AG20443 (cell line): ENCODE measurements at places on chromosomes 6 and 20.

DNA sequence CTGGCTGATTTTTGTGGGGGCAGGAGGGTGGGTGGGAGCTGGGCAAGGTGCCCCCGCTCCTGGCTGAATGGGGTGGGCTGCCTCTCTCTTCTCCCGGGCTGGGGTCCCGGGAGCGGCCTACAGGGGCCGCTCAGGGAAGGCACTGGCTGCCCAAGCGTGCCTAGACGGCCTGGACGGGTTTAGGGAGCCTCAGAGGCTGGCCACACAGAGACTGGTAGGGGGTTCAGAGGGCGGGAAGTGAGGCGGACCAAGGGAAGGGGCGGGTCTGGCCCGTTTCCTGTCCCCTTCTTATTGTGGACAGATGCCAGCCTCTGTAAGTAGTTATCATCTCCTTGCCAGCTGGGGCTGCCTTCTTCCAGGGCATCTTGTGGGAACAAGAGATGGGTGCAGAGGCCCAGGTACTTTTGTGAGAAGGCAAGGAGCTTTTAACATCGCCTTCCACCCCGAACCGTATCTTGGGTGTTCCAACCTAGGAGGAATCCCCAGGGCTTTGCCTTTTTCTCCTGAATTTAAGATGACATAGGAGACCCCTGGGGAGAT, 437 bp downstream of the CD40 start:
- DNase-seq: no peak

DNA sequence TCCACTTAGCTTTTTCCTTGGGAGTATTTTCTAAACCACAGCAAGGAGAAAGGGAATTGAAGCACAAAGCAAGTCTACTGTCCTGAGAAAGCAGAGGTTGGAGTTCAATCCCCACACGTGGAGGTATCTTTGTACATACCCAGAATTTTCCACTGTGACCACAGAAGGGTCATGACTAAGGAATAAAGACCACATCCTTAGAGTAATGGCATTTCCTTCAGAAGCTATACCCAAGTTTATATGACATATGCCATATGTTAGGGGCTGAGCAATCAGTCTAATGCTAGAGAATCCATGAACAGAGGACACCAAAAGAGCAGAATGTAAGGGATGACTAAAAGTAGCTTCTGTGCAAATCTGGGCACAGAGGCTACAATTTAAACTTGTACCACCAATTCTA, 46.4 kb downstream of the ATG5 start:
- DNase-seq: no peak

DNA sequence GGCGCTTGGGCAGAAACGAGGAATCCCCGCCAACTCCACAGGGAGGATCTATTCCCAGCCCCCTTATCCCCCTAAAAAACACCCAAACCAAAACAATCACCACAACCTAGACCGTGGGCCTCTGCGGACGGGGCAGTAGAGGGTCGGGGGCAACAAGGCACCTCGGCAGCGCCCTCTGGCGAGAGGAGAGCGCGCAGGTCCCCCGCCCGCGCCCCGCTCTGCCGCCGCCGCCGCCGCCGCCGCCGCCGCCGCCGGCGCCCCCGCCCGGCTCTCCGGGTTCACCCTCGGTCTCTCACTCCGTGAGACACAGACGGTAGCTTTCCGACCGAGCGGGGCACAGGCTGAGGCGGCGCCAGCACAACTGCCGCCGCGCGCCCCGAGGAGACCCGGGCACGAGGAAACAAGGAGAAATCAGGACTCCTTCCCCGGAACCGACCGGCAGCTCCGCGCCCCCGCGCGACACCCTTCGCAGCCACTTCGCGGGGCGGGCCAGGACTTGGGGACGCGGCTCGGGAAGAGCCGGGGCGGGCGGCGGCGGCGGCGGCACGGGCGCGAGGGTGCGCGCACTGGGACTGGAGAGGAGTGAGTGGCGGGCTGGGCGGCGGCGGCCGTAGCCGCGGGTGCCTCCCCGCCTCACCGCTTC, at the start of gene SLC35F1:
Gene SLC35F1, plus strand, starts transcription at position 307 of the 643 bp plus-strand sequence.
- no peak for DNase-seq

GRCh38 chr6:22147921-22148776, 148.7 kb downstream of the PRL start:
- DNase-seq: peak; percentile 77

DNA sequence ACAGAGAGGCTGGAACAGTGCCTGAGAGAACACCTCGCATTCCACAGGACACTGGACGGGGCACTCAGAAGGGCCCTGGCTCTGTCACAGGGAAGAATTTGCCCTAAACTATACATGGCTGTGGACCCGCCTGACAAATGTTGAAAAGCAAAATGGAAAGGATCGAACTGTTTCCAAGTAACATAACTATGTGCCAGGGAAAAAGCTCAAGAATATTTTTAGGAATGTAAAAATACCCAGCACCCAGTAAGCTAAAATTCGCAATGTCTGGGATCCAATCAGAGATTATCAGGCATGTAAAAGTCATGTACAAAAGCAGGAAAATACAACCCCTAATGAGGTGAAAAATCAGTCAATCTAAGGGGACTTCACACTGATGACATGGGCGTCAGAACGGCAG, 215.9 kb downstream of the TTLL2 start:
- no peak for DNase-seq

DNA sequence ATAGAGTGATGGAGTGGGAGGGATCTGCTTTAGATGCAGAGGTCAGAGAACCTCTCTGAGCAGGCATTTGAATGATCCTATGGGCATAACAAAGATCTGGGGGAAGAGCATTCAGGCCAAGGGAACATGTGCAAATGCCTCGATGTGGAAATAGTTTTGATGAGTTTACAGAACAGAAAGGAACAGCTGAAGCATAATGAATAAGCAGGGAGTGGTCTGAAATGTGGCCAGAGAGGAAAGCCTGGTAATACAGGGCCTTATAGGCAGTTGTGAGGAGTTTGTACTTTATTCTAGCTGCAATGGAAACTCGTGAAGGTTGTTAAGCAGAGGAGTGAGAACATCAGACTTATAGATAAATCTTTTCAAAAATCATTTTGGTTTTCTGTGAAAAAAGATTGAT, 33.0 kb upstream of the ME1 start:
- peak; percentile 14 for DNase-seq

DNA sequence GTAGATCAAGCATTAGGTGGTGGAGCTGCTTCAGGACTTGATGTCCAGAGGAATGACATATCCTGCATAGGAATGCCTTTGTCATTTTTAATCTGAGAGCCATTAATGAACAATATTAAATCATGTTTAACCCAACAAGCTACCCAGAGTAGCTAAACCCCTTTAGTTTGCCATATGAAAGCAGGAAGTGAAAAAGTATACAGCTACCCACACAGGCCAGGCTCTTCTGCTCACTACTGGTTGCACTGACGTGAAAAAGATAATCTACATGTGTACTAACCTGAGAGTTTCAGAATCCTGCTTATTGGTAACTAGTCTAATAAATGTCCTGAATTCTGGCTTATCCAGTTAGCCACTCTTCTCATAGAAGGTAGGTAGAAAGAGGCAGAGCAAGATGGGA, 19.9 kb downstream of the GLYATL3 start:
- DNase-seq: no peak

DNA sequence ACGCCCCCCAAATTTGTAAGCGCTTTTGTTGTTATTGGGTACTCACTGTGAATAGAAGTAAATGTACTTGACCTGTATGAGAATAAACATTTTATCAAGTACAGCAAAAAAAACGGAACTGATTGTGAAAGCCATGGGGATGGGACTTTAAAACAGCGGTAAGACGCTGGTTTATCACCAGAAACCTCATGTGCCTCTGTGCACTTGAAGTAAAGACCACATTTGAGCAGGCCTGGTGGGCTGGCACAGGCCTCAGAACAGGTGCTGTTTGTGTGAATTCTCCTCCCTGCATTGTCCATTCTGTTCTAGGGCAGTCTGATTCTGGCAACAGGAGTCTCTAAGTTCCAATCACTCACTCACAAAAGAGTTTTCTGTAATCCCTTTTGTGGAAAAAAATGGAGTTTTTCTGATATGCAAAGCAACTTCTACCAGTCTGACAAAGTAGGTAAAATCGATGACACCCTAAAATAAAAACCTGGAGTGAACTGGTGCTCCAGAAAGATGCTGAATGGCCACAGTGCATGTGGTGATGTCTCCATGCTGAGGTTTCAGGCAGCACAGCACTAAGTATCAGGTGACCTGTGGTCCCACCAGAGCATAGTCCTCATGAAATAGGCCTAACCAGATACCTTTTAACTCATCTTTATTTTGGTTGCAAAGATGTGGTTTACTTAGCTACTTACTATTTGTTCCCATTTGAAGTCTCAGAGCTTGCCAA, 53.9 kb downstream of the STX7 start:
- DNase-seq: no peak

DNA sequence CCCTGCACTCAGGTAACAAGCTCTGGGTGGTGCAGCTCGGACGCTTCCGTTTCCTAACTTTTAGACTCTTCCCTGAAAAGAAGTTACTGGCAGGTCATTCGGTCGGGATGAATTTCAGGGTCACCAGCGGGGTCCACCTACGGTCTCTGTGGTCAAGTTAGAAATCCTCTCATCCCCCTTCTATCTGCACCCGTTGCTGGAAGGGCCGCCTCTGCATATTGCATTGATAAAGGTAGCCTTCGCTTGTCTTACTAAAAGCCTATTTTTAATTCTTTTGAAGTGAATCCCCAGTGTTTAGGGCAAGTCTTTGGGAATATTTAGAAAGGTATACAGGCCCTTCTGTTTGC, 47.3 kb downstream of the LRRN4 start:
- no peak for DNase-seq

DNA sequence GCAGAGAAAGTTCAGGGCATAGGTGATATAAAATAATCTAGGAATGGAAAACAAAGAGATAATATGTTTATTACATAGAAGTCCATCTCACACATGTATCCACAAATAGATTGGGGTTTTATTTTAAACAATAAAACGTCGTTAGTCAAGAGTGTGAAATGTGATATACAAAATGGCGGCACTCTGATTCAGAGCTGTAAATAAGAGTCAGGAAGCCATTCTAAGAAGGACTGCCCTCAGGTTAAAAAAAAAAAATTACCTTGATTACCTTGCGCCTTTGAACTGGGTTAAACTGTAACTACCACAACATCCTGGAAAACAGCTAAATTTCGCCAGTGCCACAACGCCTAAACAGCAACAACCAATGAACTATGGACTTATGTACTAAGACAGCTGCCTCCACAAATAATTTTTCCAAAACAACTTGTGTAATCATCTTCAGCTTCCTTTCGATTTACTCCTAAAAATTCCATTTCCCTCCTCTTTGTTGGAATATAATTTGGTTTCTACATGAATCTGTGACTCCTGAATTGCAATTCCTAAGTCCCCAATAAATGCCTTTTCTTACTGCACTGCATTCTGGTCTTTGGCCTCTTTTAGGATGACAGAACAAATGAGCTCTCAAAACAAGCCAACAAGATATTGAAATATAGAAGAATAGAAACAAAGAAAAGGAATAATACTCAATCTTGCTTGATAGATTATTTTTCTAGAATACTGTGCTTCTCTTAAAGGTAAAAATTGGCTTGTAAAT, 1019.5 kb upstream of the MAP3K7 start:
- no peak for DNase-seq

- no peak for DNase-seq
These were observed 113.4 kb downstream of the SCP2D1 start for GRCh38 chr20:18926965-18927364.

GRCh38 chr6:108707328-108707976, 140.8 kb upstream of the ARMC2 start:
- no peak for DNase-seq

DNA sequence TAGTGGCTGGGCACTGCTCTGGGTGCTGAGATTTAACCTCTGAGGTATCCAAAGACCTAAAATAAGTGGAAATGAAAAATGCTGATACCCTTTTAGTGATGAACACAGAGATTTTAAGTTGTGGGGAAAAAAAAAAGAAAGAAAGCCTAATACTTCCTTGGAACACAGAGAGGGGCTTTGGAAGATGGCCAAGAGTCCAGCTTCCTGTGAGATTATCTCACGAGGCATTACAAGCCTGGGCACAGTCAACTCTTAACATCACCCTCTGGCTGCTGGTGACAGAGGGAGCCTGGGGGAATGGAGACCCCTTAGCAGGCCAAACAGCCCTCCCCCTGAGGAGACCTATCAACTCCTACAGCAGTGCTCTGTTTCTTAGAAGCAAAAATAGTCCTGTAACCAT, 19.7 kb downstream of the BTN2A1 start:
- DNase-seq: no peak

DNA sequence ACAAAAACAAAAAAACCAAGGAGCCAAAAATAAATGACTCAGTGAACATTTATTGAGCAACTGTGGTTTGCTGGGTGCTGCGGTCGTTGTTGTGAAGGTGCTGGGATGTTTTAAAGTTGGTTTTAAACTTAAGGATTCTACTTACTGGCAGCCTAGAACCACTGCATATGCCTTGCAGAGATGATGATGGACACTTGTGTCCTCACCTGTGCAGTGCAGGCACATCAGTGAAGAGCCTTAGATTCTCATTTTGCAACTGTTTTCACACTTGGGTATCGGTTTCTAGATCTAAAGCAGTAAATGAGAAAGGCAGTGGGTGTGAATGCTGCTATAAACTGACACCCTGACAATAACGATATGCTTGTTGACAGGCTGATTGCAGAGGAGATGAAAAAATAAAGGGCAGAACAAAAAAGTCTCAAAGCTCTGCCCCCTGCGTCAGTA, 68.8 kb downstream of the UTRN start:
- DNase-seq: no peak

DNA sequence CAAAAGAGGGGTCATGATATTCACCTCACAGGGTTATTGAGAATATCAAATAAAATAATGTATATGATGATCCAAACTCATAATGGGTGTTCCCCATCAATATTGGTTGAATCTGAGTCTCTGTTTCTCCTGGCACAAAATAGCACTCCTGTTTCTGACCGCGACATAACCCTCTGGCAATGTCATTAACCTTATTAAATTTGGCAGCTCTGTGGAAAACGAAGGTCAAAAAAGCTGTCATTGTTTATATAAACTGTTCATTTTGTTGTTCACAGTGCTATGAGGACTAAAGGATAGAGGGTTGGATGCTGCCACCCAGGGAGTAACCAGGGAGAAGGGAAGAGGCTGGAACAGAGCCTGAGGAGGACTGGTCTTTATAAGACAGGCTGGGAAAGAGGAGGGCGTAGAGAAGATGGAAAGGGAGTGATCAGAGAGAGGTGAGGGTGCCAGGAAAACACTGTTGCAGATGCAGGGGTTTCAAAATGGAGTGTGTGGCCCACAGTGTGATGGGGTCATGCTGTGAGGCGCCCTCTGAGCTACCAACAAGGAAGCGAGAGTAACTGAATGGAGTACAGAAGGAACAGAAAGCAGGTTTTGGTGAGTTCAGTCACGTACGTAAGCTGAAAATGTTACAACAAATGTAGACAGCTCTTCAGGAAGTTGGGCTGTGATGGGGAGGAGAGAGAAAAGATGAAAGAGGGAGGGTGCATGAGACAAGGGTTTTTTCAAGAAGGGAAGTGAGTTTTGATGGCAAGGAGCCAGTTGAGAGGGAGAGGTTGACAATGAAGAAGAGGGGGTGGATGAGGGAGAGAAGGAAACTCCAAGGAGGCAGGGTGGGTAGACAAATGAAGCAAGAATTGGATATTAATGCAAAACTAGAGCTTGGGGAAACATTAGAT, 251.6 kb upstream of the TAB2 start:
- DNase-seq: no peak
